ENCODE measurements at places on chromosomes 2 and 18.

DNA sequence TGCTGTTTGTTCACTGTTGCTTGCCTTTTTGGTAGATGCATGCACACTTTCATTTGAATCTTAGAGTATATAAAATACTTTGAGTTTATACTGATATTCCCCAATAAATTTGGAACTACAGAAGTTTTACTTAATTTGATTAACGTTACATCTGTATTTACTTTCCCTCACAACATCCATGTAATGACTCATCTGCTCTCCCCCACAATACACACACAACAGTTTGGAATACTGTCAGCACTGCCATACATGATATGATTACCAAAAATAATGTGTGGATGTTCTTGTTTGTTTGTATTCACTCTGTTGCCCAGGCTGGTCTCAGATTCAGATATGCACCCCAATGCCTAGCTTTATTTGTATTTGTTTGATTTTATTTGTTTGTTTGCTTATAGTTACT lies 144.2 kb downstream of the WDR7 start:
- DNase-seq = no peak

GRCh38 chr2:98172951-98173350 lies 86.0 kb downstream of the VWA3B start:
- no peak for DNase-seq

GRCh38 chr2:45895241-45895861 lies 243.9 kb downstream of the PRKCE start:
- no peak for DNase-seq

DNA sequence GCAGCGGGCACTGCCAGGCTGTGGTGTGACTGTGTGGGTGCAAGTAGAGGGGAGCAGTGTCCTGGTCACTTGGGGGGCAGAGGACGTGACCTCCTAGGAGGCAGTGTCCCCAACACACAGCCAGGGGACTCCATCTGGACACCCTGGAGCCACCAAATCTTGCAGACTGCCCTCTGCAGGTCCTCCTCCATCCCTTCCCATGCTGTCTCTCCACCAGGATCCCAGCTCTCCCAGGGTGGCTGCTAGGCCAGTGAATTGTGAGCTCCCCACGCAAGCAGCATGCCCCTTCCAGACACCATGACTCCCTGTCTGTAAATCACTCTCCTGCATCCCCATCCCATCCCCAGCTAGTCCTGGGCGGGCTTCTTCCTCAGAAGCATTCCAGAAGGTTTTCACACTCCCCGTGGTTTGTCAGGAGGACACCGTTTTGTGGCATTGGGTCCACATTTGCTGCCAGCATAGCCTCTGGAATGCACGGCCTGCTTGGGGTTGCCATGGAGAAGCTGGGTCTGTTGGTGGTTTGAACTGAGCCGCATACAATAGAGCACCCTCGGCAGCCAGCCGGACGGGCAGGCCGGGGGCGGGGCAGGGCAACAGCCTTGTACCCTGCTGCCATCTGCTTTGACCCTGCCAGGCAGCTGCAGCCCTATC lies 210.7 kb downstream of the KLHL29 start:
- DNase-seq = no peak

DNA sequence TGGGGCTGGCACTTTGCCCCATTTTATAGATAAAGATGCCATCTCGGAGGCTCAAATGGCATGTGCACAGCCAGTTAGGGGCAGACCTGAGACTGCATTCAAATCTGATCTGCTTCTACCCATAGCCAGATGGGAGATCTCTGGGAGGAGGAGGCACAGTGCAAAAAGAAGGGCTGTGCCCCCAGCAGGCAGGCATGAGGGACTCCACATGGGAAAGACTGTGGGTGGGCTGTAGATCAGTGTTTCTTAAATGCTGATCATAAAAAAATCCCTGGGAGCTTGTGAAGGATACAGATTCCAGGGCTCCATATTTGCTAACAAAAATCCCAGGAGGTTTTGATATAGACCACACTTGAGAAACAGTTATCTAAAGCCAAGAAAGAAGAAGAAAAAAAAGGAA lies 15.2 kb downstream of the PAX8 start:
- no peak for DNase-seq

All from stimulated activated CD4-positive, alpha-beta T cell treated with anti-CD3 and anti-CD28 coated beads, Interleukin-15, amount 100 ng/mL, for 1 hour (primary cell).